ENCODE measurements at places on chromosomes 1 and 21.

DNA sequence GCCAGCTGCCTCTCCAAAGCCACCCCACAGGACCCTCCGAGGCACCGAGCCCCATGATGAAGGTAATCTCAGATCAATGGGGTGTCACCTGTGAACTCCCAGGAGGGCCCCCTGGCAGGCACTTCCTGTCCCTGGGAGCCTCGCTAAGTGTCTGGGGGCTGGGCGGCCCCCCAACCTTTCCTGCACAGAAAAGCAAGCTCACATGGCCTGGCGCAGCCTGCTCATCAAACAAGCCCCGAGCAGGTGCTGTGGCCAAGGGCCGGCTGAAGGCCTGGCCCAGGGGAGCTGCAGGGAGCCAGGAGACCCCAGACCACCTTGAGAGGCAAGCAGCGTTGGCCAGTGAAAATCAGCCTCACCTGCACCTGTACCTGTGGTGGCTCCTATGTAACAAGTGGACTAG lies 2.9 kb downstream of the RIPK4 start:
- DNase-seq, result no peak

DNA sequence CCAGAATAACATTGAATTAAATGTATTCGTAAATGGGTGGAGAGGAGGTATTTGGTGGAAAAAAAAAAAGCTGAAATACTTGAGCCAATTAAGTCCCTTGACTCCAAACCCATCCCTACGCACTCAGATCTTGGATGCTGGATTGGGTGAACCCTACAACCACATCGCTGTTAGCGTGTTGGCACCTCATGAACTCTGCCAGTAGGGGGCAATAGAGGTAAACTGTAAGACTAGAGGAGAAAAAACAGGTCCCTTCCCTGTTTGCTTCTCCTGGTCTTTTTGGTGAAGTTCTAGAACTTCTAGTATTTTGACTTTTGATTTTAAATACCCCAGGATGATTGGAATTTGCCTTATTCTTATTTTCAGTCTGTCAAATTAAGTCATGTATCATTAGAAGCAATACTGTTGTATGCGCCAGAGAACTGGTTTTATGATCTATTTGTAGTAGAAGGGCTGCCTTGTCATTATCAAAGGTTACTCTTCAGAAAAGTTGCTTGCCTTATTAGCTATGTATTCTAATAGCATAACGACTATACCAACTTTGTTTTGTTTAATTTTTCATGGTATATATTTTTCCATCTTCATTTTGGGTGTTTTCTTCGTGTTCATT lies 1.9 kb upstream of the OR13G1 start:
- DNase-seq, result no peak

- no peak for DNase-seq
Measured at GRCh38 chr1:218739426-218739825, 394.3 kb downstream of the TGFB2 start.

DNA sequence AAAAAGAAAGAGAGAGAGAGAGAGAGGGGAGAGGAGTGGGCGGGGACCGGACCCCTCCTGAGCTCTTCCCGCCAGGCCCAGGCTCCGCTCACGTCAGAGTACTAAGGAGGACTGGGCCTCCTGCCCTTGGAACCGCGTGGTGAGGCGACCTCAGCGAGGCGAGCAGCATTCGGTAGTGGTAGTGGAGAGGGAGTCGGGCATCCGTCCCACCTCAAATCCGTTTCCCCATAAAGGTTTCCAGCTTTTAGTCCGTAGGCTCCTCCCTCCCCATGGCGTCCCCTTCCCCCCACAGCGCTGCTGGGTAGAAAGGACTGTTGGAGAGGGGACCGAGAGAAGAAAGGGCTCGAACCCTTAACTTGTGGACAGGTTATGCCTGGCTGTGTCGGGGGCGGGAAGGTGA lies 124.4 kb upstream of the BARHL2 start:
- DNase-seq, result no peak

DNA sequence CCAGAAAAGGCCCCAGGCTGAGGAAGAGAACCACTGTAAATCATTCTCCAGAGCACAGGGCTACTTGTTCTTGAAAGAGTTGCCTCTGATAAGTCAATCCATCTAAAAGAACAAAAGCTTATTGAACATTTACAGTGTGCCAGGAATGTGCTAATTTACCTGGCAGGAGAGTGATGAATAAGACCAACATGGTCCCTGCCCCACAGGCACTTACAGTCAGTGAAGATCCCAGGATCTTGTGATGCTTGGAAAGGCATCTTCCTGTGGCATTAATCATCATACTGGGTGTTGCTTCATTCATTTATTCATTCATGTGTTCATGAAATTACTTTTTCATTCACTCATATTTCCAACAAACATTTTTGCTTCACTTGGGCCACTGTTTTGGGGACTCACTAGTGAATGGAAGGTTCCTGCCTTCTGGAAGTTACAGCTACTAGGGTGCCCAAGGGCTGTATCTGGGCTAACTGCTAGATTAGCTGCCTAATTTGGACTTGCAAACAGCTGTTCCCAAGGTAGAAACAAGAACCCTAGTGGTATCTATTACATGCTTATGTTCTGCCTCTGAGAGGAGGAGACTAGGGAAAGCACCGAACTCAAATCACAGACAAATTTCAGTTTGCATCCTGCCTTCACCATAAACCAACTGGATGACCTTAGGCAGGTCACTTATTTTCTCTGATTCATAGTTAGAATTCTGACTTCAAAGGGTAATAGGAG lies 133.5 kb downstream of the CLIC6 start:
- no peak for DNase-seq

GRCh38 chr1:156555715-156556114 lies 16.6 kb downstream of the IQGAP3 start:
- DNase-seq, result no peak

DNA sequence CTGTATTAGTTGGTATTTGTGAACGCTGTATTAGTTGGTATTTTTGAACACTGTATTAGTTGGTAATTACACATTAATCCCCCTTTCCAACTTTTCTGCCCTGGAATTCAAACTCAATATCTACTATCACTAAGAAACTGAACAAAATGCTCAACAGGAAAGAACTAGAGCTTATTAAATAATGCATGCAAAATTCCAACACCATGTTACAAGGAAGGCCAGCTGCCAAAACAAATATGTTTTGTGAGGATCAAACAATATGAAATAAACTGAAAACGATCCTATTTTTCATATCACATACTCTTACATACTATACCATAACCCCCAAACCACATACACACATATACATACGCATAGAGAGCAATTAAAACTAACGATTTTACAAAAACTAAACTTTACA lies 104.9 kb downstream of the CDC42BPA start:
- DNase-seq, result no peak

DNA sequence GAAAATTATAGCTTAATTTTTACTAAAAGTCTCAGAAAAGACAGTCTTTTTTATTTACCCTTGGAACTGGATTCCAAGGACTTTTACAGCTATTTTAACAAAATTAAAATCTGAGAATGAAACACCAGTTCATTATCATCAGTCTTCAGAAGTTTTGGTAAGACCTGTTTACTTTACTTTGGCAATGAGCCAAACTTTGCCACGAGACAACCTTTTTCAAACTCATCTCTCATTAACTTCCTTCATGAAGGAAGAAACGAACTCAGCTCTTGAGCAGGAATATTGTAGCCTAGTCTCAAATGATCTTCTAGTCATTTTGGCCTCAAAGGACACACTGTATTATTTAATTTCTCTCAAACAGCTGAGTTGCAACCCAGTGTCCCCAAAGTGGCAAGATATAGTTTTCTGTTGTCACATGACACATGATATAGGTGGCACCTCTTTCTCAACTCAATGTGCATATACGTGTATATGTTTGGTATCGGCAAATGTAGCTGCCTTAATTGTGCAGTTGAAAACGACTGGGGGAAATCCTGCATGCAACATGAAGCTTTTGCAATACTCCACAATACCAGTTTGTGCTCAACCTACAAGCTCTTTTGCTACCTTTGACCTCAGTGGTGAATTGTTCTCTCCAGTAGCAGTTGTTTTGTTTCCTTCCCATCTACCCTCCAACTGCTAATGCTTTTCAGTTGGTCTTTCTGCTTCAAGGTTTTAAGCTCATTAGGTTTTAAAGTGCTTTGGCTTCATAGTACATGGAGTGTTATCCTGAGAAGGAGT lies 8.4 kb upstream of the GNG4 start:
- DNase-seq, result no peak

DNA sequence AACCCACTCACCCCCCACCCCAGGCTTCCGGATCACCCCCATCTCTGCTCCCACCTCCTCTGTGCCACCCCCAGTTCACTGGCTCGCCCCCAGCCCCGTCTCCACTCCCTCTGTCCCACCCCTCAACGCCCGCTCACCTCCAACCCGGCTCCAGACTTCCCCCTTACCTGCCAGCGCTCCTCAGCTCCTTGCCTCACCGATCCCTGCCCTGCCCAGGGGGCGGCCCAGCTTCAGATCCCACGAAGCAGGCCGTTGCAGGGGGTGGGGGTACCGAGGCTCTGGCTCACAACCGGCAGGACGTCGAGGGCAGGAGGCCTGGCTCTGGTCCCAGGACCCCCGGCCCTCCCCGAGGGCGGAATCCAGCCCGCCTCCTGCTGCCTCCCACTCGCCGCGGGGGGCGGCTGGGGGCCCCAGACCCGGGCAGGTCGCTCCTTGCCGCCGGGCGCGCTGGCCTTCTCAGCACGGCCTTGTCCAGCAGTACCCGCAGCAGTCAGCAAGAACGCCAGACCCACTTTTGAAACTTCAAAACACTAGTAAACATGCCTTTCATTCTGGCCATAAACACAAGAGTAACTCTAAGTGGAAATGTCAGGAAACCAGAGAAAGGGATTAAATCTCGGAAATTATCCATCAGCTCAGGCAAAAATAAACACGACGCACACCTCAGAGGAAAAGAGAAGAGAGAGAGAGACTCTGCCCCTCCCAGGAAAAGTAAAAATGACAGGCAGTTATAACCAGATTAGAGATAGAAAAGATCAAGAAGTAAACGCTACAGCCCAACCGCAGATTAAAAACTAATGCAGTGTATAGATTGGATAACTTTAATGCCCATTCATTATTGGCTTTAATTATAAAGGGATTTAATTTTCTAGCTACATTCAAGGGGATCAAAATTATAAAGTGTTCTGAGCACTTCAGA lies 1.0 kb upstream of the FAM89A start:
- DNase-seq, result no peak

- no peak for DNase-seq
Measured at GRCh38 chr21:45420061-45421041, 15.4 kb downstream of the COL18A1 start.

- no peak for DNase-seq
Measured at GRCh38 chr1:15957221-15958095, 18.4 kb downstream of the ZBTB17 start.

DNA sequence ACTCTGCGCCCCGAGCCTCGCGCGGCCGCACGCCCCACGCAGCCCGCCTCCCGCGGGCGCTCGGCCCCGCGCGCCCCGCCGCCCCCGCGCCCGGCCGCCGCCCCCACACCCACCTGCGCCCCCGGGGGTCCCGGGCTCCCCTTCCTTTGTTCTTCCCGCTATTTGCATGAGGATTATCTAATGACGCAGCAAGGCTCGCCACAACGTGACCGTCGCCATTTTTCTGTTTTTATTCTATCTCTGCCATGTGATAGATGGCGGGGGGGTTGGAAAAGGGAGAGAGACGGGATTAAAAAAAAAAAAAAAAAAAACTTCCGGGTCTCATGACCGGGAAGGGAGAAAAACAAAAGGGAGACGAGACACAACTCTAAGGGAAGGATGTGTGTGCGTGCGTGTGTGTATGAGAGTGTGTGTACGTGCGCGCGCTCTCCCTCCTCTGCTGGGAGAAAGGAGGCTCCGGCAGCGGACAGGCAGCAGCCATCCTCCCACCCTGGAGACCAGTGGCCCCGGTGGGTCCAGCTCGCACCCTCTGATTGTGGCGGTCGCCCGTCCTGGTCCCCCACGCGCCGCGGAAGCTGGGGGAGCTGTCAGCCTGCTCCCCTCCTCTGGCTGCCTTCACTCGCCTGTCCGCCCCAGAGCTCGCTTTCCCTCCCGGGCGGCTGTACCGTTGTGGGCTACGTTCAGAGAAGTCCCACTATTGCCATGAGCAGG lies 80.4 kb upstream of the AK4 start:
- DNase-seq, result peak; percentile 19

DNA sequence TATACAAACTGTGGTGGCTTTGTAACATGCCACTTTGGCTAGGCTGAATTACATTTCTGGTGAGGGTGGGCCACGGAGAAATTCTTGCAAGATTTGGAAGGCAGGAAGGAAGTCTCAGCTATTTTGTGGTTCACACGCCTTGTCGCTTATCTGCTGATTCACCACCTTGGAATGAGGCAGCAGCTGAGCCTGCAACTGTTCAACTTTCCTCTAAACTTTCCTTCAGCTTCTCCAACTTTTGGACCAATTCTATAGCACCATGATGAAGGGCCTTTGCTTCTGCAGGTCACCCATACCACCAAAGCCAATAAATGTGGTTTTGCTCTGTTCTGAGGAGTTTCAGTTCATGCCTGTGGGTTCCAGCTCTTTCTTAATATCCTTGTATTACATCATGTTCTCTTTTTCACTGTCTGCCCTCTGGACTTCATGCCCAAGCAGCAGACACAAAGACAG lies 337.6 kb upstream of the SNX7 start:
- DNase-seq, result no peak

GRCh38 chr21:40830836-40831235 lies 16.1 kb downstream of the DSCAM start:
- DNase-seq, result no peak

DNA sequence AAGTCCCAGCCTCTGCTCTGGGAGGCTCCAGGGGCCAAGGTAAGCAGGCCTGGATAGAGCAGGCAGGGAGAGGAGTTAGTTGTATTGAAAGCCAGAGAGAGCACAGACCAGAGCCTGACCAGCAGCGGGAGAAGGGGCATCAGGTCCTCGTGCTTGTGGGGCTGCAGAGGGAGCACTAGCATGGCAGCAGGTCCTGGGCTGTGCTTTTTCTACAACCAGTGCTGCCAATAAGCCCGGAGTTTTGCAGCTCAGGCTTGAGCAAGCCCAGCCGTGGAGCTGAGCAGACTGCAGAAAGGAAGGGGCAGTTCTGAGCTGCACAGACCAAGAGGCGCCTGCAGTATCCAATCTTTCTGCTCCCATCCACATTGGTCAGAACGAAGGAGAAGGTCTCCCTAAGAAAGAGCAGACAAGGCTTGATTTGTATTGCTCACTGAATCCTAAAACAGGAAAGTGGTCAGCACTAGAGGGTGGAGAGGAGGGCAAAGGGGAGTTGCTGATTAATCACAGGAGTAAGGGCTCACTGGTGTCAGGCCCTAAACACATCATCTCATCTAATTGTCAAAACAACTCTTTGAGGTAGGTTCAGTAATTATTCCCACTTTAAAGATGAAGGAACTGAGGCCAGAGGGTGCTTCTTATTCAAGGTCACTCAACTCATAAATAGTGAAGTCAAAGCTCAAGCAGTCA lies 2.7 kb downstream of the DENND2D start:
- peak; percentile 30 for DNase-seq

DNA sequence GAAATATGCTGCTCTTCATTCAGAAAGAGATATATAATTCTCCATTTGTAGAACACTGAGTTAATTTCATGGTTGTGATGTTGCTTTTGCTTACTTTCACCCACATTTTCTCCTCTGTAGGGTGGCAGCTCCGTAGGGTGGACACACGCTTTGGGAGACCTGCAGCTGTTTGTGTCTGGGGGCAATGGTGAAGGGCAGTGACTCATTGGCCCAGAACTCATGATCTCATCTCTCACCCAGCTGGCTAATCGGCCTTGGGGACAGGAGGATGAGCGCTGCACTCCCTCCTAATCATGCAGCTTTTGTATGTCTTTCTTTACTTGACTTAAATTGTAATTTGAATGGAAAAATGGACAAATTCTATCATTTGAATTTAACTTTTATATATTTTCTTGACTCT lies 9.6 kb downstream of the DISC1 start:
- no peak for DNase-seq

- no peak for DNase-seq
Measured at GRCh38 chr21:45154511-45155508, 80.4 kb downstream of the ADARB1 start.
